Stimulated activated CD8-positive, alpha-beta memory T cell treated with anti-CD3 and anti-CD28 coated beads, Interleukin-4, amount 100 ng/mL, for 1 hour (primary cell): ENCODE measurements at places on chromosomes 16 and 17.

DNA sequence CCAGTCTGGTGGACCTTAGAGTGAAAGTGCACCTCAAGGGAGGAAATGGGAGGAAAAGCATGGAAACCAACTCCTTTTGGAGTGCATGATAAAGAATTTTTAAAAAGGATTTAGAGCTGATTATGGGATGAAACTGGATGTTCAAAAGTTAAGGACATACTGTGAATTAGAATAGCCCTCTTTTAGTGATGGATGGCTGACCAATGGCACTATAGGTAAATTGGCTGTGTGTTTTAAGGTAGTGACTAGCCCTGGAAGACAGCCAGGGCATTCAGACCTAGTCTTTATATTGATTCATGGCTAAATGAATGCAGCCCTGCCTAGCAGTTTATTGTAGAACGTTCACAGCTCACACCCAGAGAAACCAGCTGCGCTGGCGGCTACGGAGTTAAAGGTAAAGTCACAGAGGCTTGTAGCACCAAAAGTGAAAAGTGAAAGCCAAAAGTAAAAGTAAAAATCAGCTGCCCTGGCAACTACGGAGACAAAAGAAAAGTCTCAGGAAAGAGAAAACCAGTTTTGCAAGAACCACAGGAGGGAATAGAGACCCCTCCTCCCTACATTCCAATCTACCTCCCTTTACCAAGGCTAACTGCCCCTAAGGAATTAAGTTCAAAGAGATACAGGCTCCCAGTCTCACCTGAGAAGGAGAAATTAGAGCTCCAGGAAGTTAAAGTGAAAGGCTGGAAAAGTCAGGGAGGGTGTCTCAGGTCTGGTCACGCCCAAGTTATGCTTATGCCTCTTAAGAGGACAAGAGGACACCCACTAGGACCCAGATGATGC lies 21.8 kb downstream of the ACSM1 start:
- DNase-seq = no peak

DNA sequence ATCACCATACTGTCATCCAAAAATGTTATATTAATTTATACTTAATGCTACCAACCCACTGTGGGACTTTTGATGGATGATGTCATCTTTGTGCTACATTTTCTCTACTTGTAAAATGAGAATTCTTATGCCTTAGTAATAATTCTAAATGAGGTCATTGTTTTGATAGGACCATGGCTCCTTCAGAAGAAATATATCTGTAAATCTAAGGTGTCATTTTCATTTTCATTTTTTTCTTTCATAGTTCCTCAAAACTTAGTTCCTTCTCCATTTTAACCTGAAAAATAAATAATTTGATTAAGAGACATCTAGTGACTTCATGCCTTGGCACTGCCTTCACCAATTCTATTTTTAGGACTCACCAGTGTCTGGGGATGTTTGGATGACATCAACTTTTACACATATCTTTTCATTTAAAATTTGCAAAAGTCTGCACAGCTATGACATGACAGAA lies 48.7 kb downstream of the GPRC5B start:
- DNase-seq = no peak

DNA sequence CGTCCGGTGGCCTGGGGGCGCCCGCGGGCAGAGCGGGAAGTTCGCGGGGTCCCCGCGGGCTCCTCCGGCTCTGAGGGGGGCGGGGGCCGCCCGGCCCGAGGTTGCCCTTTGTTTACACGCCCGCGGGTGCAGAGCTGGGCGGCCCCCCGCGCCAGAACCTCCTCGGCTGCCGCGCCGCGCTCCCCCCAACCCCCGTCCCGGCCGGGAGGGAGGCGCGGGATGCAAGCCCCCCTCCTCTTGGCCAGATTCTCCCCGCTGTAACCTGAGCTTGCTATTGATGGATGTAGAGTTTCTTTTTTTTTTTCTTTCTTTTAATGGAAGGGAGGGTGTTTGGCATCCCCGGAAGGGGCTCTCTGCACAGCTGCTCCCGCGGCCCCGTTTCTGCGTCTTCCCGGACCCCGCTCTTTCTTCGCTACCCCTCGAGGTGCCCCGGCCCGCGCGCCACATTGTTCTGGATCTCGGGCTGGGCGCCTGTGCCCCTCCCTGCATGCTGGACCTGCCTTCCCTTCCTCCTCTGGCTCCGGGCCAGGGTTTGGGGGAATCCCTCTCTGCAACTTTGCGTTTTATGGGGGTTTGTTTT lies 646 bp downstream of the CBX2 start:
- no peak for DNase-seq

- no peak for DNase-seq
These were observed 39.0 kb upstream of the LGALS9 start for GRCh38 chr17:27591986-27592385.

GRCh38 chr17:48544349-48545021 lies 424 bp downstream of the HOXB2 start:
- no peak for DNase-seq

DNA sequence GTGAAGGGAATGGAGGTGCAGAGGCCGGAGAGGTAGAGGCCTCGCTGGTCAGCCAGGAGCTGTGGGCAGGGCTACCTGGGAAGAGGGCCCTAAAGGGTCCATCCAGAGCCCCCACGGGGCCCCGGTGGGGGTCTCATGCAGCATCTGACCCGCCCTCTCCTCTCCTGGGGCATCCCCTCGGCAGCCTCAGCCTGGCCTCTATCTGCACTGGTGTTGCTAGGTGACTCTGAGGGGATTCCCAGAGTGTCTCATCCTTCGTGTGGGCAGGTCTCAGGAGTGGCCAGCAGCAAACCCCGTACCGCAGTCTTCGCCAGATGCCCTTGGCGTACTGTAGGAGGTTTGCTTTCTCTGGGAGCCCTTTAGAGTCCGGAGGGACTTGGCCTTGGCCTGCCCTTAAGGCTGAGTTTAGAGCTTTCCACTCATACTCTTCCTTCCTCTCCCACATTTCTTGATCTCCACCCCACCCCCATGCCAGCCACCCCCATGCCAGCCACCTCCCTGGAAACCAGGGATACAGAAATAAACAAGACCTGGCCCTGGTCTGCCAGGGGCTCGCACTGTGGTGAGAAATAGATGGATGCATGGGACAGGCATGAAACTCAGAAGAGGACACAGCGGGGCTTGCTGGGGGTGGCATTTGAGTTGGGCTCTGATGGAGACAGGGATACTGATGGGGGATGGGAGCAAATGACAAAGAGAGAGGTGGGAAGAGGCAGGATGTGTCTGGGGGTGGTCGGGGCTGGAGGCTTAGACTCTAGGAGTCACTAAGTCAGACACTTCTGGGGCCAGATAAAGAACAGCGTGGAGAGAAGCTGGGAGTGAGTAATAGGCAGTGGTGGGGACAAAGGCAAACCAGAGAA lies 9.9 kb downstream of the SLC5A10 start:
- DNase-seq = no peak

DNA sequence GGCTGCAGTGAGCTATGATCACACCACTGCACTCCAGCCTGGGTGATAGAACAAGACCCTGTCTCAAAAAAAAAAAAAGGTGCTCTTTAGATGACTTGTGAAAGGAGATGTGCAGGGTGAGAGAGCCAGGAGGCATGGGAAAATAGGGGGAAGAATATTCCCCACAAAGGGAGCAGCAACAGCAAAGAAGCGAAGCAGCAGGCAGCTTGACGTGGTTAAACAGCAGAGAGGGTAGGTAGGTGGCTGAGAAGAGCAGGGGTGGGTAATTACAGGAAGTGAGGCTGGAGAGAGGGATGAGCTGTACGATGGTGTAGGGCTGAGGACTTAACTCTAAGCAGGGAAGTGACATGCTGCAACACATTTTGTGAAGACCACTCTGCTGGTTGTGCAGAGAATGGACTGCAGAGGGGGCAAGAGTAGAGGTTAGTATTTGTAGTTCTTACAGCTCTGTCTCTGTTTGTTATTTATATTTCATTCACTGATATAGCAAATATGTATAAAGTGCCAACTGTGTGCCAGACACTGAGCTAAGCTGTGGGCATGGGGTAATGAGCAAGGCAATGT lies 1.6 kb downstream of the HEATR3 start:
- no peak for DNase-seq

DNA sequence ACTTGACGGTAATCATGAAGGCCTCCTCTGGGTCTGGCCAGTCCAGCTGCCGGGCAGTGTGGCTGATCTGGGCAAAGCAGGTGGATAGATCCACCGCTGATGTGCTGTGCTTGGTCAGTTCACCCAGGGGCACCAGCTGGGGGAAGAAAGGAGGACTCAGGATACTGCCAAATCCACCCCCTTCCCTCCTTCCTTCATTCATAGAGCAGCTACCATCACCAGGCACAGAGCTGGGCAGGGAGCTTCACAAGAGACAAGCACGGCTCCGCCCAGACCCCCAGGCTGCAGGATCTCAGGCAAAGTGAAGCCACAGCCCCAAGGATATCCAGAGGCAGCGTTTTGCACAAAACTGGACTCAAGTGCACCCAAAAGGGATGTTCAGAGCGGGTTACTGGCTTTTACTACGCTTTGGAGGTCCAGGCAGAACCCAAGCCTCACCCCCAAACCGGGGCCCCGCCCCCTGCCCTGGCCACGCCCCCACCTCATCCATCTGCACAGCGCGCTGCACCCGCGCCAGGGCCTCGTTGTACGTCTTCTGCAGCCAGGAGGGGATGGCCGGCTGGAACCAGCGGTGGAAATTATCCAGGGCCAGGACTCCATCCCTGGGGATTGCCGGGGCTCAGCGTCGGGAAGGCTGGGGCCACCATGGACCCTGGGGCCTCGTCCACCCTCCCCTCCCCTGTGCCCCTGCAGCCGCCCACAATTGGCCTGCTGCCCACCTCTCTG lies 9.1 kb downstream of the UNC13D start:
- no peak for DNase-seq

DNA sequence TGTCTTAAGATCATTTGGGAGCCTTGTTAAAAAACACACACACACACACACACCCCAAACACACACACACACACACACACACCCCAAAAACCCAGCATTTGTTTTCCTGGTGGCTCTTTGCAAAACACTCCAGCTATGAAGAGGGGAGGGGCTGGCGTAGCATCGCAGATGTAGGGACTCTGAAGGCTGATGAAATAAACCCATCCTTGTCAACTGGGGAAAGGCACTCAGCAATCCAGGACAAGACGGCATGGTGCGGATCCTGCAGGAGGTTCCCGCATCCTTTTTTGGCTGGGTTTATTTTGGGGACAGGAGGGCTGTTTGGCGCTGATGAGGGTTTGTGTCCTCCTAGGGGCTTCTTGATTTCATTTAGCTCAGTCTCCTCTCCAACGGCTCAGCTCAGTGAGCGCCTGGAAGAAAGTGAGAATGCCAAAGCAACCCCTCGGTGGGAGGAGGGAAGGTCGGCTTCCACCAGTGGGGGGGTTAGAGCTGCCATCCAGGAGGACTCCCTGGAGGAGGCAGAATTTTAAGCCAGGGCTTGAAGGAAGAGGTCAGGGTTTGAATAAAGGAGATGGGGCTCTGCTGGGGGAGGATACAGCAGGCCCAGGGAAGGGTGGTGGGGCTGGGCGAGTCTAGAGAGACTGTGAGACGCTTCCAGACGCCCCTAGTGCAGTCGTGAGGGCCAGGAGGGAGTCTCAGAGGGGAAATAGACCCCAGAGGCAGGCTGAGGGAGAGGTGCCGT lies 12.4 kb upstream of the GSE1 start:
- DNase-seq = no peak

DNA sequence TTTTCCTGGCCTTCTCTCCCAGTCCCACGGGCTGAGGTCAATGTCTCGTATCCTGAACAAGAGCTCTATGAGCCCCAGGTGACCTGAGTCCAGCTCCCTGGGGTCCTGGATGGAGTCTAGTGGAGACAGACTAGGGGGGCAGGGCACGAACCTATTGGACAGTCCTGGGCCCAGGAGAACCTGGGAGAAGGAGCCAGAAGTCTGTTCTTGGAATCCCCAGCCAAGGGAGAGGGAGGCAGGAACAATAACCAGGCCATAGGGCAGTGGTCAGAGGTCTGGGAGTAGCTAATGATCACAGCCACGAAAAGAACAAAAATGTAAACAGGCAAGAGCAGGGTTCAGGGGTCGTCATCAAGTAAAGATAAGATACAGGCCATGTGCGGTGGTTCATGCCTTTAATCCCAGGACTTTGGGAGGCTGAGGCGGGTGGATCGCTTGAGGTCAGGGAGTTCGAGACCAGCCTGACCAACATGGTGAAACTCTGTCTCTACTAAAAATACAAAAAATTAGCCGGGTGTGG lies 60.8 kb downstream of the COPRS start:
- no peak for DNase-seq
